ENCODE measurements at places on chromosomes 4 and X.

DNA sequence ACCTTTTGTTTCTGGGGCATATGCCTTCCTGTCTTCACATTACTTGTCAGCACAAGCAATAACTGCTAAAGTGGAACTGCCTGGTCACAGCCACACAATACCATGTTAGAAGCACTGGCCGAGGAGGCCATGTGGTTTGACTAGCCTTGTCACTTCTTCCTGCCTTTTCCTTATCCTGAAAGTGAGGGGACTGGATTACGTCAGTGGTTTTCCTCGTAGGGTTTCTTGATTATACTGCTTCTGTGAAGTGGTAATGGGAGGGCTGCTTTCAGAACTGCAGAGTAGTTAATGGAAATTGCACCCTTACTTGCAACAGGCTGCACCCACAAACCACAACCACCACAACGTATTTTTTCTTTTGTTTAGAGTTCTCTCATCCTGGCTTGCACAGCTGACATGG, 26.6 kb downstream of the ZRSR2 start:
- no peak for DNase-seq

DNA sequence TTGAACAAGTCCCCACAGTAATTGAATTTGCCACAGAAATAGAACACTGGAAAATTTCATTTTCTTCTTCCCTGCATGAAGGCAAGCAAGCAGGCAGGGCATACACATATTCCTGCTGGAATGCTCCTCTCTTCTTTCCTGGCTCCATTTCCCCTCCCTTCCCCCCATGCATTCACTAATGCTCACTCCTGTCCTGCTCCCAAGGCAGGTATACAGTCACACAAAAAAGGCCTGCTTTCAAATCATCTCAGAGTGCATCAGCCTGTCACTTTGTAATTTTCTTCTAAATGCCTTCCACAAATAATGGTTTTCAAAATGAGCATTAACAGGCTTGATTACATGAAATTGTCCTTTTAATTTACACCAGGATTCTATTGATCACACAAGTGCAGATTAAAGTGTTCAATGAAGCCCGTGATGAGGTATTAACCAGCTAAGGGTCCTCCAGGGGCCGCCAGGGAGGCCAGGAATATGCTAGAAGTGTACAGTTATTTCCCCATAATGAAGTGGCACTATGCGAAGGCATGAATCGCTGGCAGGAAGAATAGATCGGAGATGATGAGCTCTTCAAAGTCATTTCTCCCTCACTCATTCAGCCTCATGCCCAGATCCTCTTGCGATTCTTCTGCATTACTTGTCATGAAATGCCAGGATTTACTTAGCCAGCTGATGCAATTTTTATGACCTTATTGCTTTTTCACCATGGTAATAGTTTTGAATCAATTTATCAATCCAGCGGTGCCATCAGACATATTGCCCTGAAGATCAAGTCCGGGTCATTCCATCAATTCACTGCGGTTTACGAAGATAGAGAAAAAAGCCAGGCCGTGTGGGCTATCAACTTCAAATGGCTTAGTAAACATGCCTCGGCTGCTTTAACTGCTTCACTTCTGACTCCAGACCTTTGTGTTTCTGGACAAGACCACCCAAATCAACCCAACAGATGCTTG, 243.5 kb downstream of the GPAT3 start:
- no peak for DNase-seq

DNA sequence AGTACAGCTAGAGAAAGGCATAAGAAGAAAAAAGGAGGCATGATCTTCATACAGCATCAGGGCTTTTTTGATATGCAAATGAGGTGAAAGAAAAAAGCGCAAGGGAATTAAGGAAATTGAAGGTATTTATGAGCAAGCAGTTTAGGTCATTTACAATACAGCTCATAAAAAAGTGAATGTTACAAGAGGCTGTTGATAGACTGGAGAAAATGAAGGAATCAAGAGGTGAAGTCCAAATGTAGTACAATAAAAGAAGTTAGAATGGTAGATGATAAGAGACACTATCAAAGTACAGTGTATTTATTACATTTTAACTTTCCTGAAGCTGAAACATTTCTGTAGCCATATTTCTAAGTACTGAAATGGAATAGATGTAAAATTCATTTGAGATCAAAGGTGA, 1349.5 kb downstream of the ADGRL3 start:
- DNase-seq = no peak

DNA sequence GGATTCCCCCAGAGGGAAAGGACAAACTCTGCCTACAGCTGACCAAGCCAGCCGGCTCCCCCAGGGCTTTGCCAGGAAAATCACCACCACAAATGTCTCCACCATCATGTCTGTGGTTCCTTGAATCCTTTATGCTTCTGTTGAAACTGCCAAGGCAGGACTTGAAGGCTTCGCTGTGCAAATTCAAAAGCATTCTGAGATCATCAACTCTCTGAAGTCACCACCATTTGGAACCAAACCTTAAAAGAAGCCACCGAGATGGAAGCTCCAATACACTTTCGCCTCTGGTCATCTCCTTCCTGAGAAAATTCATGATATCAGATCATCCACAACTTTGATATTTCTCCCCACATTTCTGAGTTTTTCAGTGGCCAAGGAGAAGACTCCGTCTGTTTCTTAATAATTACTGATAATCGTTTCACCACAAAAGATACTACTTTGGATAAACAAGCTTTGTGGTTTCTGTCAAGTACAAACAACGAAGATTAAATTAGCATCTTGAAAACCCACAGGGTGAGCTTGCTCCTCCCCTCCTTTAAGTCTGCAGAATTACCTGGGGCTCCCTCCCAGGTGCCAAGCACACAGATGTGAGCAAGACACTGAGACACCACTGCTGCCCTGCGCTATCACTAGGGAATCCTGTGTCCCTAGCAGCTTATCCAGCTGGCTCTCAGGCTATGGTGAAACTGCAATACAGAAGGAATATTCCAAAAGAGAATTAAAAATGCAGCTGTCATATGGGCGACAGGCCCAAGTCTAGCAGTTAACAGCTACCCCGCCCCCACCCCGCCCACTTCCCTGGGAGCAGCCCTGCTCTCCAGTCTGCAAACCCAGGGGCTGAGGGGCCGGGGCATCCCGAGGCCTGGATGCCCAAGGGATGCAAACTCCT, 125.0 kb upstream of the TBL1X start:
- no peak for DNase-seq

DNA sequence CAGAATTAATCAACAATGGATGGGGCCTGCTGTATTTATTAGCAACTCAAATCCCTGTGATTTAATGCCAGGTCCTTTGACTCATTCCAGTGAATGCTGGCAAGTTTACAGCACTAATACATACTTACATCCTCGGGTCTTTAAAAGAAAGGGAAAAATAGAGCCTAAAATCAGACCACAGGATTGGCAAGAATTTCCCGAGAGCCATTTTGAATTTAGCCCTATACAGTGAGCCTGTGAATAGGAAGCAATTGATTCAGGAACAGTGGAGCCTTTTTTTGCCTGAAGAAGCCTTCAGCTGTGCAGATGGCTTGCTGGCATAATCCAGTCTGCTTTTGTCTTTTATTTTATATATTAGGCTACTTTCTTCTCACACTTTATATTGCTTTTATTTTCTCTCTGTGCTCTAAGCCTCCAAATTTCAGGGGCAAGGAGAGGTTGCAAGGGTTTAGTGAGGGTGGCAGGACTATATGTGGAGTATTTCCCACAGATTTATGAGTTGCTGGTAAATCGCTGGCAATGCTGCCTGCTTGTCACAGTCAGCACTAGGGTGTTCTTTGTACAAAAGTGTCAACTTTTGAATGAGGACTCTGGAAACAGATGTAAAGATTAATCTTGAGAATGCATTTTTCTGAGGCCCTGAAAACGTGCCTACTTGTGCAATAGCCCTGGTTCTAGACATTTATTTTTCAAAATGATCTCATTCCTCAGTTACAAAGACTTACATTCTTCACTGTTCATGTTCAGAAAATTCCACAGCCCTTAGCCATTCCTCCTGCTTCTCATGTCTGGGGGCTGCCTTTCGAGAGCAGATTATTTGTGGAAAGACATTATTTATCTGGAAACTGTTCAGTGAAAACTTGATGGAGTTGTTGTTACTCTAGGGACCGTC, 303.5 kb downstream of the SPRY1 start:
- no peak for DNase-seq

GRCh38 chr4:184441461-184442313, 32.7 kb downstream of the IRF2 start:
- no peak for DNase-seq

DNA sequence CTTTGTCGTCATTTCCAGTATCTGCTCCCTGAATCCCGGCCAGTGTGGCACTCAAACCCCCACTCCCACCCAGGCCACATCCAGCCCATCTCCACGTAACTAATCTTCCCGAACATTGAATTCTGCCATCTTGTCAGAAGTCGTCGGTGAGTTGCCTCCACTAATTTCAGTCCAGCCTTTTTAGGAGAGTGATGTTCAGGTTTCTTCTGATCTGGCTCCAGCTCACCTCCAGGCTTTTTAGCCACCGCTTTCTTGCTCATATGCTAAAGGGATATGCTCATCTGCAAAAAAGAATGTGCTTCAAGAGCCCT, 1.3 kb downstream of the TMEM165 start:
- no peak for DNase-seq

GRCh38 chrX:38654302-38654701, 93.0 kb downstream of the TSPAN7 start:
- peak; percentile 21 for DNase-seq

DNA sequence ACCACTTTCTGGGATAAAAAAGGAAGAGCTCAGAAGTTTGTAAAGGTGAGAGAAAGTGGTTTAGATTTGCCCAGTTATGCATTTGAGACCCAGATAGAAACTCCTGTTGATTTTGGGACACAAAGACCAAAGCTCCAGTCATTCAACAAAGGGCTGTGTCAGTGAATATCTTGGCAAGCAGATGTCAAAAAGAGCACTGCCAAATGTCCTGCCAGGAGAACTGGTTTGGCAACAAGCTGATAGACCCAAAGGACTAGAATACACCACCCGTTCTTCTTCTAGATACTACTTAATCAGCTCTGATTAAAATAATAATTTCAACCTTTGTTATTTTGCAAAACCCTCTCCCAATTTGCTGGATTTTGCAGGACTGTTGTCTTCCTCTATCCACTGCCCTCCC, 121.4 kb downstream of the NHS start:
- peak; percentile 5 for DNase-seq

DNA sequence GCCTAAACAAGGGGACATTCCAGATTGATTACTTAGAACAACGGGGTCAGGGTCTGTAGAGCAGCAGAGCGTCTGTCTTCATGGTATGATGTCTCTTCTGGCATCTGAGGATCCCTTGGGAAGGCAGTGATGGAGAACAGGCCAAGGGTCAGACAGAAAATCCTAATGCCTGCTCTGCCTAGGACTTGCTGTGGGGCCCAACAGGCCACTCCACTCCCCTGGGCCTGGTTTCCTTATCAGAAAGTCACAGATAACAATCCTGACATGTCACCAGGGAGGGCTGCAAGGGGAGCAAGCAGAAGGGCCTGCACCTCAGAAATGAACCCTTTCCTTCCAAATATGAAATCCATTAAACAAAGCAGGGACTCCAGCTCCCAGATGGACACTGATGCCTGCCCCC, 21.4 kb upstream of the ARHGAP6 start:
- DNase-seq = no peak

DNA sequence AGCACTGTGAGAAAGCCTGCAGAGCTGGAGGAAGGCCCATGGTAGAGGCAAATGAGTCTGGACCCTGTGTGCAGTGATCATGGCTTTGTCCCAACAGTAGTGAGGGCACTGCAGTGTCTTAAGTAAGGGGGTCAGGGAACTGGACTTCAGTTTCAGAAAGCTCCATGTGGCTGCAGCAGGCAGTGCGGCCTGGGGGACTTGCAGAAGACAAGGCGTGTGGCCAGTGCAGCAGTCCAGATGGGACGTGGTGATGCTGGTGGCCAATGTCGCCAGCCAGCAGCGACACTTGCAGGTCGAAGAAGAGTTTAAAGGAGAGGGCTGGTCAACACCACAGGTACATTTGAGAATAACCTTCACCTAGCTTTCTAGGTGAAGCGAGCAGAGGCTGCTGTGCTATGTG, 113.4 kb downstream of the ZNF827 start:
- no peak for DNase-seq

GRCh38 chr4:140725556-140725955, 30.6 kb downstream of the TBC1D9 start:
- no peak for DNase-seq

DNA sequence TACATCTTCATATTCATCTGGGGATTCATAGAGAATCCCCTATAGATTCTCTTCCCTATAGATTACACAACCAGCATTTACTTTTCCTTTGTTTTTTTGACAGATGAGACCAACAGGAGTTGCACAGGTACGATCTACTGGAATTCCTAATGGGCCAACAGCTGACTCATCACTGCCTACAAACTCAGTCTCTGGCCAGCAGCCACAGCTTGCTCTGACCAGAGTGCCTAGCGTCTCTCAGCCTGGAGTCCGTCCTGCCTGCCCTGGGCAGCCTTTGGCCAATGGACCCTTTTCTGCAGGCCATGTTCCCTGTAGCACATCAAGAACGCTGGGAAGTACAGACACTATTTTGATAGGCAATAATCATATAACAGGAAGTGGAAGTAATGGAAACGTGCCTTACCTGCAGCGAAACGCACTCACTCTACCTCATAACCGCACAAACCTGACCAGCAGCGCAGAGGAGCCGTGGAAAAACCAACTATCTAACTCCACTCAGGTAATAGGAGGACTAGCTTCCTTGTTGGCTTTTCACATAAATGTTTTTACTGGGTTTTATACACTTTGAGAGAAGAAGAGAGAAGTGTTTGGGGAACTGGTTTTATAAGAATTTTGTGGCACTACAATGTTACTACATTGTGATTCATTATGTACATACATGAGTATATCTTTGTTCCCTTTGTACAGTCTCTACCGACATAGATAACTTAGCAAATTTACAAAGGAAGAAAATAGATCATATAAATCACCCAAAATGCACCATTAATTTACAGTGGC, 137.2 kb downstream of the DIPK2B start:
- no peak for DNase-seq

DNA sequence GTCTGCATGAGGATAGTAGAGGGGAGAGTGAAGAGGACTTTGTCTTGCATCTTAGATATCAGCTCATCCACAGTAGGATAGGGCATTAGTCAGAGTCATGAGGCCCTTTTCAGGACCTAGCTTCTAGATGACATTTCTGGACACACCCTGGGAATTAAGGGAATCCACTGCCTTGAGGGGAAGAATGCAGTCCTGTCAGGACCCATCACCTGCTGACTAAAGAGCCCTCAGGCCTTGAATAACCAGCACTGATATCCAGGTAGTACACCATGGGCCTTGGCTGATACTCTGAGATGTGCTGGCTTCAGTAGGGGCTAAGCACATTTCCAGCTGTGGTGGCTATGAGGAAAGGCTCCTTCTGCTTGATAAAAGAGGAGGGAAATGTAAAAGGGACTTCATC, 134.4 kb downstream of the EDA2R start:
- no peak for DNase-seq

DNA sequence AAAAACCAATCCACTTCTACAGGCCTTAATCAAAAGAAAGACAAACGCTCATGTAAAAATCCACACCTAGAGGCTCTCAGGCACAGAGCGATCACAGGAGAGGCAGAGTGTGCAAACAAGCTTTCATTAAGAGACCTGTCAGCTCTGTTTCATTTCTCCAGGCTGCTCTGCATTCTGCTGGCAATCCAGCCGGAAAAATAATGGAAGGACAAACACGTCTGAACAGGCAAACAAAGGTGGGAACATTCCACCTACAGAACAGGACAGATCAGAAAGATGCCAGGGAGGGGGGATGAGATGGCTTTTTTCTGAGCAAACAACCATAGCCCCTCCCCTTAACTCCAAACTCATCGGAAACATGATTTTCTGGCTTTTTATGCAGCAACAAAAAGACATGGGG, 9.7 kb downstream of the SOD3 start:
- no peak for DNase-seq
